D721Med (cell line): ENCODE measurements at places on chromosomes 3 and 15.

GRCh38 chr3:23810343-23811184 lies 4.8 kb downstream of the UBE2E1 start:
- DNase-seq = peak; percentile 33

DNA sequence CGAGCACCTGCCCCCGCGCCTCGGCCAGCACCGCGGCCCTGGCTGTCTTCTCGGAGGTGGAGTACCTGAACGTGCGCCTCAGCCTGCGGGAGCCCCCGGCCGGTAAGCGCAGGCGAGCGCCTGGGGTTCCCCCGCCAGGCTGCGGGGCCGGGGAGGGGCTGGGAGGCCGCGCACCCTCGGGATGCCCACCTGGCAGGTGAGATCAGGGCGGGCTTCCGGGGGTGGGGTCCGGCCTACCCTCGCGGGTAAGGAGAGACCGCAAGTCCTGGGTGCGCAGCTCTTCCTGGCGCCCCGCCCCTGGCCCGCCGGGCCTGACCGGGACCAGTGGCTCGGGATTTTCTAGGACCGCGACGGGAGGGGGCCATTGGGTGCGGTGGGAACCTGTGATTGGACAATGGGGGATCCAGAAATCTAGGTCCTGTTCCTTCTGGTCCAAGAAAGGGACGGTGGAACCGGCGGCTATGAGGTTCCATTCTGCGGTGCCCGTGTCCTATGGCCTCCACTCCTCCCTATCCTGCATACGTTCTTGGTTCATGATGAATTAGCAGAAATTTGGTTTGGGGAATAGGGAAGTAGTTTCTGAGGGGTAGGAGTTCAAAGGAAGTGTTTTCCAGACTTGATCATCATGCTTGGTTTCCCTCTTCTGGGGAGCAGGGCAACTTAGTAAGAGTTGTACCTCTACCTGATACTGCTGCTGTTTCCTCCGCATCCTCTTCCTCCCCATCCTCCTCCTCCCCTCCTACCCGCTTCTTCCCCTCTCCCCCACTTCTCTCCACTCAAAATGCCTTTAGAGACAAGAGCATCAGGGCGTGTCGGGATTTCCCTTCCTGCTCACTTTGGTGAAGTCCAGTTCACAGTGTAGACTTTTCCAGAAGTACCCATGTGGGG lies 808 bp downstream of the ARRDC4 start:
- DNase-seq = no peak

GRCh38 chr3:103173940-103174339 lies 739.1 kb downstream of the ZPLD1 start:
- DNase-seq = no peak

- DNase-seq = peak; percentile 85
Observed at GRCh38 chr15:64681424-64682024, 93.9 kb downstream of the RBPMS2 start.

DNA sequence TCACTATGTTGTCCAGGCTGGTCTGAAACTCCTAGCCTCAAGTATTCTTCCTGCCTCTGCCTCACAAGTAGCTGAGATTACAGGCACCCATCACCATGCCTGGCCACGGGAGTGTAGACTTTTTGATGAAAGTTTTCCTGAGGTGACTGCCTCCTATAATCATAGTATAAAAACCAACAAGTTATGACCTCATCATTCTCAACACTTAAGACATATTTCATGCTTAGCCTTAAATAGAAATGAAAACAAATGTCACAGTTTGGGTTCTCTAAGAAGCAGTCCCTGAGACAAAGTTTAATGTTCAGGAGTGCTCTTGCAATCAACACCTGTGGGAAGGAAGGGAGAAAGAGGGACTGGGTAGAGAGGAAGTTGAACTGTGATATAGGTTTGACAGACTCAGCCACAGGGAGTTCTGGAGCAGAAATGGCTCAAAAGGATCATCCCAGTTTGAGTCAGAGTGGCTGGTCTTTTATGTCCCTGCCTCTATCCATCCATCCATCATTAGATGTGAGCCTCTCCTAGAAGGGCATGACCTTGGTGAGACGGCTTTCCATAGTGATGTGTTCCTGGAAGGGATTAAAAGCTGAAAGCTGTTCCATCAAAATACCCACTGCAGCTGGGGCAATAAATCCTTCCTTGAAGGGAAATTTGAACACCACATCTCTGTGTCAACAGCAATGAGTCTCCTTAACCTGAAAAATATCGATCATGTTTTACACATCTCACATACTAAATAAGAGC lies 16.2 kb upstream of the ABHD5 start:
- DNase-seq = no peak

DNA sequence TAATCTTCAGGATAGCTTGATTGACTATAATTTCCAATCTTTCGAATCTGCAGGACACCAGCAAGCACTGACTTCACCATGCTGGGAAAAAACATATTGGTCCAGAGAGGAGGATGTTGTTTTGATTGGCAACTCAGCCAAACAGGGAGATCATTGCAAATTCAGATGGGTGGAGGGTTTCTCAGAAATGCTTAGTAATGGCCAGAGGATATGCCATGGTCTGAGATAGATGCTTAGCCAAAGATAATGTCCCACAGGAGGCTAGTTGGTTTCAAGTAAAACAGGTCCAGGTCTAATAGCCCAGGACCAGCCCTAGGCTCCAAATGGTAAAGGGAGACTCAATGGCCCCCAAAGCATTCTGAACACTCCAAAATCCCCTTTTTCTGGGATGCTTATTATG lies 46.7 kb upstream of the CCDC80 start:
- no peak for DNase-seq

GRCh38 chr15:100627789-100628395 lies 25.5 kb downstream of the ASB7 start:
- no peak for DNase-seq

DNA sequence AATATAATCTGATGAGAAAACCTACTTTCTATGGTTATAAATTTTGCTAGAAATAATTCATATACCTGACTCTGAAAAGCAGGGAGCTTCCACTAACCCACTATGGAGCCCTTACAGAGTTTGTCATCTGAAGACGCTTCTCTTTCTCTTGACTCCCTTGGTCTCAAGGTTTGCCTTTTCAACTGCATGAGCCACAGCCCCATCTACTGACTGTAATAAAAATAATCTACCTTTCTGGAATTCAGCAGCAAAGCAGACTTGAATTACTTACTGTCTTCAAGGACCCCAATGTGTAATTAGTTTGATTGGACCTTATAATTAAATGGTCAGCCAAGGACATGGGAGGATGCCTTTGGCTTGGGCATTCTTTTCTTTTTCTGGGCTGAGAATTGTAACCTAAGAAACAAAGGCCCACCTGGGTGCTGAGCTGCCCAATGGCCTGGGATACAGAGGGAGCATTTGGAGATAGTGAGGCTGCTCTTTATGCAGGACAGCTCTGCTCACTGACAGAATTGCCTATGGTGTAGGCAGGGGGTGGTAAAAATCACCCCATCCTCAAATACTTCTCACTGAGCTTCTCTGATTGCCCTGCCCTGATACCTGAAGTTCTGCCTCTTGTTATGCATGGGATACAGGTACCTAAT lies 178.6 kb upstream of the TRIM42 start:
- no peak for DNase-seq

DNA sequence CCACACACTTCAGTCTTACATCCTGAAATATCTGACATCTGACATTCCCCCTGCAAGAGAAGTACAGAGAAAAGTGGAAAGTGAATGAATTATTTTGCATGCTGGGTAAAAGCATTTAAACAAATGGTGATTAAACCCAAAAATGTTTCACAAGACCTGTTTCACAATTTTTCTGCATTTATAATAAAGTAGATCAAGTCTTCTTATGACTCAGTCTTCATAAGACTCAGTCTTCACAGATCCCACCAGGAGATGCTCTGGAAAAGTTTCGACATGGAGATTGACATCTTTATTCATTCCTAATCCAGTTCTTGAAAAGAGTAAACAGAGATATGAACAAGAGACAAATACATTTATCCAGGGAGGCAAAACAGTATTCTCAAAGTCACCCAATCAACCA lies 13.2 kb upstream of the EDC3 start:
- no peak for DNase-seq

- DNase-seq = no peak
Observed at GRCh38 chr3:195076981-195077610, 193.9 kb downstream of the XXYLT1 start.

DNA sequence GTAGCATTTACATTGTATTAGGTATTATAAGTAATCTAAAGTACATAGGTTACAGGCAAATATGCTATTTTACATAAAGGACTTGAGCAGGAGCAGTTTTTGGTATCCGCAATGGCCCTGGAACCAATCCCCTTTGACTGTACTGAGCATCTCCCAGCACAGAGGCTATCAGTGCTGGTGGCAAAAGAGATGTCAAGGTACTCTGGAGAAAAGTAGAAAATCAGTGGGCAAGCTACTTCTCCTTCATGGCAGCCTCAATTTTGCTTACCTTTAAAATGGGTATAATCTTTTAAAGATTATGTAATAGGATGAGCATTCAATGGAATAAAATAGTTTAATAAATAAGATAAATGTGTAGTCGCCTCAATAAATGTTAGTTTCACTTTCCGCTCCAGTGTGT lies 56.7 kb upstream of the LMCD1 start:
- no peak for DNase-seq

- no peak for DNase-seq
Observed at GRCh38 chr15:48360841-48361240, 29.6 kb downstream of the DUT start.

DNA sequence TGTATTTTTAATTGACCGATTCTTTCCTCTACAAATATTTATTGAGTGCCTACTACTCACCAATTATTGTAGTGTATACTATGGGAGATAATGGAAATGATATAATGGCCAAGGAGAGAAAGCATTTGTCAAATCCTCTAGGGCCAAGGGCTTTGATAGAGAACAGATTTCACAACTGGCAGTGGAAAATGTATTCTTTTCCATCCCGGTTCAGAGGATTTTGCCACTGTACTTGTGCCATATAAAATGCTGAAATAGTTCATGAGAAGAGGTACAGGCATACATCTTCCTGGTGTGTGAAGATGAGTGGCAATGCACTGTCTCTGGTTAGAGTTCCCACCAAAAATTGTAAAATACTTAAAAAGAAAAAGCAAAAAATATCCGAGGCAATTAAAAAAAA lies 451.6 kb upstream of the TPRG1 start:
- no peak for DNase-seq

- DNase-seq = no peak
Observed at GRCh38 chr3:69033470-69033869, 18.7 kb downstream of the TMF1 start.

DNA sequence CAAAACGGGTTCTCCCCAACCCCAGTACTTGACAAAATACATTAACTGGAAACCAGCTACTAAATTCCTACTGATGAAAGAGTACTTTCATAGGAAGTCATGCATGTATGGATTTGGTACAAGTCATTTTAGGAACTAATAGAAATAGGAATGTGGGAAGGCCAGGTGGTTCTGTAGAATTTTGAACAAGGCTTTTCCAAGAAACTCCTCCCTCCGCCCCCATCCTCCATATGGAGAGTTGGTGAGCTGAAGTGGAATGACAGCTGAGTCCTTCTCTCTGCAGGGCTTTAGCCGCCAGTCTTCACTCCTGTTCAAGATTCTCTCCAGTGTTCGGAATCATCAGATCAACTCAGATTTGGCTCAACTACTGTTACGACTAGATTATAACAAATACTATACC lies 33.2 kb downstream of the TUBGCP4 start:
- no peak for DNase-seq

GRCh38 chr3:72331076-72331475 lies 517.2 kb downstream of the SHQ1 start:
- DNase-seq = no peak

DNA sequence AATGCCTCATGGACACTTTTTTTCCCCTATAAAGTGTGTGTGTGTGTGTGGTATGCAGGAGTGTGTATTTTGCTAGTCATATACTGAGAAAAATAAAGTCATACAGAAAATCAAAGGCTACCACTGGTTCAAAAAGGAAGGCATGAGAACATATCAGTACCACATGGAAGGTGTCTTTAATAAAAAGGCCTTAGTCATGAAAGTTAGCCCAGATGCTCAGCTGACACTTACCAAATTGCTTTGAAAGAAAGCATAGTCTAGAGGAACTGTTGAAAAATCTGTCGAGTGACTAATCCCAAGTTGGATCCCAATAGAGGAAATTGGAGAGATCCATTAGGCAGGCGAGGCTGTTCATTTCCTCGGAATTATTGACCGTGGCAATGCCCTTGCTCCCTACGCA lies 432.9 kb upstream of the CFAP20DC start:
- no peak for DNase-seq

GRCh38 chr3:121111914-121112612 lies 204.1 kb downstream of the STXBP5L start:
- no peak for DNase-seq

GRCh38 chr3:197791892-197792647 lies 1.0 kb downstream of the LRCH3 start:
- no peak for DNase-seq

DNA sequence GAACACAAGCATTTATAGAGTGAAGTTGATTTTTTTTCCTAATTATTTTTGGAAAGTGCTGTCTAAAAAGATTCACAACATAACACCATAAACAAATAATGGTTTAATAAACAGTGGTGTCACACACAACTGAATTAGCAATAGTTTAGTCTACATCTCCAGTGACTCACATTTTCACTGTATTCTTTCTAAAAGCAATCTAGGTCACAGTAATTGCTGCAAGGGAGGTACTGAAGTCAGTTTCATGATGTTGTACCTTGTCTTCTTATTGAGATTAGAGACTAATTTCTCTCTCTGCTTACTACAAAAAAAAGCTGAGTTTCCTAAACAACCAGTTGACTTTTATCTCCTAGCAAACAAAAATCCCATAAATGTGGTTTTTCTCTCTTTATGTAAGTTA lies 29.6 kb downstream of the PLSCR4 start:
- DNase-seq = no peak

DNA sequence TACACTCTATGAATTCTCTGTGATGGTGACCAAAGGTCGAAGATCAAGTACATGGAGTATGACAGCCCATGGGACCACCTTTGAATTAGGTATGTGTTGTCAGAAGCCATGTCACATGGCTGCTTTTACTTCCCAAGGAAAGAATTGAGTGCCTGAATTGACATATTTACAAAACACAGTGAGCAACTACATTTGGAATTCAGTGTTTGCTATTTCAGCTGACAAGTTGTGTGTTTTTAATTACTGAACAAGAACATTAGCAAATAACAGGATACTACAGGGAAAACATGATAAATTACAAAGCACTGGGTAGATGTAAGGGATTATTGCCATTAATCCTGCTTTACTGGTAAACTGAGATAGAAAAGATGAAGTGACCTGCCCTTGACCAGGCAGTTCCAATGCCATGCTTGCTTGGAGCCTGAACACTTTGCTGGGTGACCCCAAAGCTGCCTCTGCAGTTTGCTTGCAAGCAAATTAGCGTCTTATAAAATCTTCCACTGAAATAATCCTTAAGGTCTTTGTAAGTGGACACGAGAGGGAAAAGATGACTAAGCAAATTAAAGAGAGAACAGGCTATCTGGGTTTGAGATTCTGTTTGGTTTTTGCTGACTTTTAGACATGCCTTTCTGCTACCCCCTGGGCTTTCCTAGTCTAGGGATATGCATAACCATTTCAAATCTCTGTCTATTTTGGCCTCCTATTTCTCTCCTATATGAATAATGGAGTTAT lies 98.2 kb downstream of the HCN4 start:
- no peak for DNase-seq
